ENCODE measurements at places on chromosomes 5 and 9. TPM values are rescaled to one million over a fixed set of nuclear protein-coding genes. Genes with fewer than 3 reads are reported as not detected.
A peak's percentile ranks its signal among the peaks of the same experiment; 100 is the strongest.

The FLT4 gene
- 0.58 TPM for total RNA-seq

DNA sequence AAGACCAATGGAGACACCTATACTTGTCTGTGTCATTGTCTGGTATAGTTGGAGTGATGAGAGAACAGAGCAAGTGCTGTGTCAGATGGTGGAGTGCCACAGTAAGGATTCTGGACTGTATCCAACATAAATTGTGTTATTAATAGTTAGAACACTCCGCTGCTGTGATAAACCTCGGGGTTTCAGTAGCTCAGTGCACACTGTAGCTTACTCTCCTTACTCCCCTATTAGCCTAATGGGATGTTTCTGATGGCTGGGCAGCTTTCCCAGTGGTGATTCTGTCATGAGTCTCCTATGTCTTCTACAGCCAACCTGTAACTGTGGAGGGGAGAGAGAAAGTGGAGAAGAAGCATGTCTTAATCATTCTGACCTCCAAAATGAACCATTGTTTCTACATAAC lies 127.6 kb upstream of the PTCH1 start:
- no peak for DNase-seq

DNA sequence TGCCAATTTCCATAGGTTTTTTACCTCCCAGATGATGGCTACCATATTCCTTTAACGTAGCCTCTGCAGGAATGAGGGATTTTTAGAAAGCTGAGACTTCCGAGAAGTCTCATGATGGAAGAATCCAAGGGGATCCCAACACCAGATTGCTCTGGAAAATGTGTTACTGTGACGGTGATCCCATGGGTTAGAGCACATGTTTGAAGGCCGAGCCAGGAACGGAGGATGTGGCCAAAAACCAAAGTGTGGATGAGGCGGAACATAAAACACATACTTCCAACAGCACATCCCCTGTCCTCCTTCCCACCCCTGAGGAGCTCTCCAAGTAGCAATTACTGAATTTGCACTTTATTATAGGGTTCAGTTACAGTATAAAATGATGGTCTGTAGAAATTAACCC lies 82.6 kb downstream of the GPR21 start:
- DNase-seq = no peak

The SLC46A2 gene
- not detected for total RNA-seq

DNA sequence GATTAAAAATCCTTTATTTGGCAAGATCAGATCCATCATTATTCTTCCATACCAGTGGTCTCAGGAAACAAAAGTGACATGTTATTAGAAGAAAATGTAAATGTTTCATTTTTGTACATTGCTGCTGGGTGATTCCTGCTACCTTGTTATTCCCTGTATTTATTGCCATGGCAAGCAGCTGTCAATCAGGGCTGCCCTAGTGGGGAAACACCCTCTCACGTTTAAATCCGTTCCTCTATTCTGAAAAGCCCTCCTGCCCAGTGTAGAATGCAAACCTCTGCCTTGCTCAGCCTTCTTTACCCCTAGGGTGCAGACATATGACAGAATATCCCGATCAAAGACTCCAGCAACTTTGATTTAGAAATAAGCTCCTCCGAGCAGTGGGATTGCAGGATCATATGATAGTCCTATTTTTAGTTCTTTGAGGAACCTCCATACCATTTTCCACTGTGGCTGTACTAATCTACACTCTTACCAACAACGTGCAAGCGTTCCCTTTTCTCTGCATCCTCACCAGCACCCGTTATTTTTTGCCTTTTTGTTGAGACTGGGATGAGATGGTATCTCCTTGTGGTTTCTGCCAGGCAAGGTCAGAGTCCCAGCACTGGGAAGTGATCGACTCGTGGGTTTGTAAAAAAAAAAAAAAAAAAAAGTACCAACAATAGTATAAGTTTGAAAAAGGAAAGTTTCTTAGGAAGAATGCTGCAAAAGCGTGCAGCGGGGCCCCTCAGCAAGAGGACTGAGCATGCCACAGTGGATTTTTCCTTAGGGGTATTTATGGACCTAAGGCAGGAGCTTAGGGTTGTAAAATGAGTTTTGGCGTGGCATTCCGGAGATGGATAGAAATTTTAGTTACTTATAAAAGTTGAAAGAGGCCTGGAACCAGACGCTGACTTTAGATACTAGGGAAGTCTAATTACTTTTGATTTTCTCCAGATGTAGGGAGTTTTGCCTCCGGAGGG lies 66.7 kb downstream of the HRH2 start:
- no peak for DNase-seq

- no peak for DNase-seq
Observed at GRCh38 chr9:14344053-14344524, 30.1 kb upstream of the NFIB start.

GRCh38 chr5:120843390-120843980 lies 379.4 kb downstream of the PRR16 start:
- no peak for DNase-seq

- DNase-seq = no peak
Observed at GRCh38 chr9:116639251-116639741, 47.8 kb upstream of the TRIM32 start.

GRCh38 chr5:52665559-52665958 lies 122.2 kb upstream of the ITGA1 start:
- peak; percentile 39 for DNase-seq

- no peak for DNase-seq
Observed at GRCh38 chr9:98719055-98719454, 10.3 kb upstream of the GABBR2 start.

DNA sequence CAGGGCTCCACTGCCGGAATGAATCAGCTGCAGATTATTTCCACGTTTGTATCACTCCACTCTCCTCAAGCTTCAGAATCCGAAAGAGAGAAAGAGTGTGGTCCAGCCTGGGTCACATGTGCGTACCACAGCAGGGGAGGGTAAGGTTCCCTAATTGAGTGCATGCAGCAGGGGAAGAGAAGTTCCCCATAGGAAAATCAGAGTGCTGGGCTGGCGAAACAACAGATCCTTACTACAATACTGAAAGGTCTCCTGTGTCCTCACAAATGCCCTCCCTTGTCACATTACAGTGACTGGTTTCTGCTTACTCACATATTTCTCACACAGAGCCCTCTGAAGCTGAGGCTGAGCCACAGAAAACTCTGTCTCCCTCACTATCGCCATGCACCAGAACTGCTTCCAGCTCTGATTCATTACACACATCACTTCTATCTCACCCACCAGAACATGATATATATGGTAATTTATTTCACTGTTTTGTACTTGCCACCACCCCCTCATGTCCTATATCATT lies 532.2 kb upstream of the TUSC1 start:
- no peak for DNase-seq

DNA sequence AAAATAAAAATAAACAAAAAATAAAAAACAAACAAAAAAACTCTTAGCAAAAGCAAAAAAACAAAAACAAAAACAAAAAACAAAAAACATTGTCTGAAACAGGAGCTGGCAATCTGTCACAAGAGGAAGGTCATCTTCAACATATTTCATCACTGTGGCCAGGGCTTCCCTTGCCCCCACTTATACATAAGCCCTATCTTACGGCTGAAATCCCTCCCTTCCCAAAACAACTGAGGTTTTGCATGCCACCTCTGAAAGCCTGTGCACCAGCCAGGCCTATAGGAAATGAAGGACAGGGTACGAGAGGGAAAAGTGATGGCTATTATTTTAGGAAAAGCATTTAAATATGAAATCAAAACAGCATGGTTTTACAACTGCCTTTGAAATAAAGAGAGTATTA lies 10.8 kb downstream of the MTMR12 start:
- DNase-seq = no peak

The ACER2 gene
- total RNA-seq = 1.4 TPM

The TAL2 gene
- not detected for total RNA-seq

The FOXI1 gene
- total RNA-seq = not detected

The PCDHGB1 gene
- 1.6 TPM for total RNA-seq

DNA sequence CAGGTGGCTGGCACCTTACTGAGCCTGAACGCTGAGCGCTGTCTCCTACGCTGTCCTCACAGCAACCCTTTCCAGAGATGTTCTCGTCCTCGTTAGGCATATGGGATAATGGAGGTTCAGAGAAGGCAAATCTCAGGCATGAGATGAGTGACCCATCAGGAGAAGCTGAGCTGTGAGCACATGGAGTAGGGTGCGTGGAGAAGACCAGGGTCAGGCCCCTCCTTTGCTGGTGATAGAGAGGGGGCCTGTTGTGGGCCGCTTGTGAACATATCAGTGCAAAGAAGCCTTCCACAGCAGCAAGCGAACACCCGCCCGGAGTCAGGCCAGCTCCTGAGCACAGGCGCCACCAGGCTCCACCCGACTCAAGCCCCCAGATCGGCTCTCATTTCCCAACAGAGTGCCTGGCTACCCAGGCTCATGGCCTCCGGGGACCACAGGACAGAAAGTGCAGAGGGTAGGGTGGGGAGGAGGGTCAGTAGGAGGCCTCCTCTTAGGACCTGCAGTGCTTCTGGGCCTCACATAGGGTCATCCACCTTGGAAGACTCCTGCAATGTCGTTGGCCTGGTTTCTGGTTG lies 15.0 kb upstream of the TIFAB start:
- no peak for DNase-seq

DNA sequence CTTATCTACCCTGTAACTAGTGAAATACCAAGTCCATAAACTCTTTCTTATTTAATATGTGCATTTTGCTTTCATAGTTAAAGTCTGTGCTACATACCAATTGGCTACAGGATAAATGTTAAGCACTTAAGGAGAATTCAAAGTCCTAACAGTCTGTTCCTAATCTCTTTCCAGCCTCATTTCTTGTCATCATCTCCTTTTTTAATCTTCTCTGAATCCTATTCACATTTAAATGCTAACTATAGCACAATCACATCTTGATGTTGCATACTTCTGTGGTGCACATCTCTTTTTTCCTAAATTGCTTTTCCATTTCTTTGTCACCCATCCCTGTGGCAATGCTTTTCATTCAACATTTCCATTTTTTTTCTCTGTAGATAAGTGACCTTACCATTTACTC lies 996.1 kb upstream of the TYRP1 start:
- DNase-seq = no peak

- DNase-seq = no peak
Observed at GRCh38 chr5:60826653-60827052, 17.4 kb downstream of the ELOVL7 start.

The CNTNAP3 gene
- 4.9 TPM for total RNA-seq

The ADAMTS6 gene
- 4.5 TPM for total RNA-seq

- no peak for DNase-seq
Observed at GRCh38 chr5:162931501-162931900, 505.9 kb upstream of the CCNG1 start.

The GNPDA1 gene
- 211 TPM for total RNA-seq

The PPP1R26 gene
- 22.5 TPM for total RNA-seq

DNA sequence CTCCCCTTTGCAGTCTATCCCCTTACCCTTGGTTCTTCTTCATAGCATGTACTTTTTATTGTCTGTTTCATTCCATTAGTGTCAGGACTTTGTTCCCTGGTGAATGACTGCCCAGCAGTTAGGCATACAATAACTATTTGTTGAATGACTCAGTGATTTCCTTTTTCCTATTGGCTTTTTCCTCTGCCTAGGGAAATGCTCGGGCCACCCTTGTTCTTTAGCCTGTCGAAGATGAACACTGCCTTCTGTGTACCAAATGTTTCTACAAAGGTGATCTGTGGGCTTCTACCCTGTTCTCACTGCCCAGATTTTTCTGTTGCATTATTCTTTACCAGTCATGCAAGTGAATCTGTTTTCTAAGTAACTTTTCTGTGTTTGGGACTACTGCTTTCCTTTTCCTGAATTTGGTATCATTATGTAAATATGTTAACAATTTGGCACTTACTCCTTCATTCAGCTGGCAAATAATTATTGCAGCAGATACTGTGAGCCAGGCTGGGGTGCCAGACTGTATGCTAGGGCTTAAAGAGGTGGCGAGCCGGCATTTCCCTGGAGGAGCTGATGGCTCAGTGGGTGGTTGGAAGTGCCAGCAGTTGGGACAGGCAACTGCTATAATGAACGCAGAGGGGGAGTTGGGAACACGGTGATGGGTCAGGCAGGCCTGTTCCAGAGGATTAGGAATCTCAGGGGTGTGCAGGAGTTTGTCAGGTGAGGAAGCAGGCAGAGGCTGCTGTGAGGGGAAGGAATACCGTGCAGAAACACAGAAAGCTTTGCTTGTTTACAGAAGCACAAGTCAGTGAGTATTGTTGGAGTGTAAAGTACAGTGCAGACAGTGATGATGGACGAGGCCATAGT lies 30.6 kb downstream of the KDM4C start:
- DNase-seq = peak; percentile 23

The FAM153A gene
- not detected for total RNA-seq

GRCh38 chr5:54946306-54946819 lies 39.0 kb downstream of the ESM1 start:
- no peak for DNase-seq

The SPATA31D4 gene
- total RNA-seq = not detected

The NTNG2 gene
- total RNA-seq = 0.37 TPM

DNA sequence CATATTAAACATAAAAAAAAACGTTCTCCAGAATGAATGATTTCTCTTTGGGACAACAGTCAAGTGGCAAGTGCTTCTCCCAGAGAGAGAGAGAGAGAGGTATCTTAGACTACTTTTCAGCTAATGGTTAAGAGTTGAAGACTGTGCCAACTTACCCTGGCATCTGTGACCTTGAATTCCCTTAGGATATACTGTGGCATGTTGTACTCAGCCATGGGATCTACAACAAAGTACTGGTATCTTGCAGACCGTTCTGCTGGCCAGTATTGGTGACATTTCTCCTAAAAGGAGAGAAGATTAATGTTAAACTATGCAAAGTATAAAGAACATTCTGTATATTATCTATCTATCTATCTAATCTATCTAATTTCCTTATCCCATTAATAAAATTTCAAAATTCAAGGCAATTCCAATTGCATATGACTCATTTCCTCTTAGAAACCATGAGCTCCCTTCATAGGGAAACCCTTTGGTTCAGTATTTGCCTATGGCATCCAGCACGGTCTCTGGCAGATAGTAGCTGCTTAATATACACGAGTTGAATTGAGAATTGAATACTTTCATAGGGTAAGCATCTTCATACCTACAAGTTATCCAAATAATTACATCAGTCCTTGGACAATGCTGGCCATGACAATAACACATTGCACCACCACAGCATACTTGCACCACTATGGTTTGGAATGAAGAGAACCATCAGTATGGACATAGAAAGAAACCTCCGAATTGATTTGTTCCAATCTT lies 539.4 kb upstream of the DMAC1 start:
- DNase-seq = no peak

GRCh38 chr9:127278372-127278771 lies 13.8 kb downstream of the GARNL3 start:
- DNase-seq = no peak
